NCI-H526 treated with DMSO at 0.1 percent for 48 hours (cell line): ENCODE measurements at places on chromosomes 16 and 17.

DNA sequence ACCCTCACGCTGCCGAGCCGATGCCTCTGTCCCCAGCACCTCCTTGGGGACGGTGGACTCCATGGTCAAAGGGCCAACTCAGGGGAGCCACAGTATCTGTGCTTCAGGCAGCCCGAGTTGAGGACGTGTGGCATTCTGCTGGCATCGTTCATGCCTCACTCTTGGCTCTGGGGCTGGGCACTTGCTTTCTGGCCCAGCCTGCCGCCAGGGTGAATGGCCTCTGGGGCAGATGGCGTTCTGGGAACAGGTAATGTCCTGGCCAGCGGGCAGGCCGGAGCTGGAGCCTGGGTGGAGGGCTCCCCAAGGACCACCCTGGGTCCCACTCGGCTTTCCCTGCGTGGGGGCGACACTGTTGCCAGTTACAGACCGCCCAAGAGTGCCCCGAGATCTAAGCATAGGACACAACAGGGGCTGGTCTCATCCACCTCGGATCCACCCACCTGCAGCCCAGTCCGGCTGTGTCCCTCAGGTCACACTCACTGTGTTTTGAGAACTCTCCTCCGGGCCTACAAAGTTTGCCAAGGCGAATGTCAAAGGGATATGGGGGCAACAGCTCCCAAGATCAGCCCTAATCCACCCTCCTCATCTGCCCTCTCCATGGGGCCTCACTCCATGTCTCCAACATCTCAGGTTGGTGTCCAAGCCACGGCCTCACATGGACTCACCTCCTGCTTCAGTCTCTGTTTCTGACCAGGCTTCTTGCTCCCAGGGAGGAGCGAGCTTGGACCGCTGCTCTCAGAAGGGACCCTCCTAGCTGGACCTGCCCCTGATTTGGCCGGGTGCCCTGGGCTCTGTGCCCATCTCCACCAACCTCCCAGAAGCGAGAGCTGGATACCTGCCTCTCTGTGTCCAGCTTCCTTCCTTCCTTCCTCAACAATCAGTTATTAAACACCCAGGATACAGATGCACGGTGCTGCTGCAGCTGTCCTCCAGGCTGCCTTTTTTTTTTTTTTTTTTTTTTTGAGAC is 60.8 kb downstream of the TMEM235 start:
- no peak for DNase-seq

GRCh38 chr16:81550432-81550808 is 105.8 kb downstream of the CMIP start:
- no peak for DNase-seq

DNA sequence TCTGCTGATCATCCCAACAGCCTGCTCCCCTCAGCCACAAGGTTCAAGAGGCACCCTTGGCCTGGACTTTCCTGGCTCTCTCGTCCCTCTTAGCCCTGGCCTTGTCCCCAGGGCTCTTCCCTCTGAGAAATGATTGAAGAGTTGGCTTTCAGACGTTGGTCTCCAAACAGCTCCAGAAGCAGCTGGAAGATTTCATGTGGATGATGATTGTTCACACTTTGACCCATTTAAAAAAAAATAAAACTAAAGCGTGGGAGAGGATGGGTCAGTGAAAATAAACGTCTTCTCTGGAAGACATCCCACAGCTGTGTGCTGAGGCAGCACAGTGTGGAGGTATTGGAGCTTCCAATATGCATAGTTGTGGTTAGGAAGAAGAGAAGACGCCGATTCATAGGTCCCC is 54.7 kb upstream of the CDH11 start:
- DNase-seq, result no peak

DNA sequence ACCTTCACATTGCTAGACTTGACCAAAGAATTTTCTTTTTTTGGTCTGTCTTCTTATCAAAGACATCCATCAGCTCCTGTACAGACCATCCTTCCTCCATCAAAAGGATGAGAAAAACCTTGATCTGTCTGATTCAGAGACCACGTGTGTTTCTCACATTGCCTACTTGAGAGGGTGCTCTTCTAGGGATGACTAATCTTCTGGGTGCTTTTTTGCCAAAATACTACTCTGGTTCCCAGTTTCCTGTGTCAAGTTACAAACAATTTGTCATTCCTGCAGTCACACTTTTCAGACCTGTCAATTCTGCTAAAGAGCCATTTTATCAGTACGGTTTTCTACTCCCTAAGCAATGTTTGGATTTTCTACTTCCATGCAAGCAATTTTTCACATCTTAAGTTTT is 492.2 kb downstream of the CDH11 start:
- DNase-seq, result no peak

- DNase-seq, result no peak
Observed at GRCh38 chr16:54696970-54697369, 233.7 kb upstream of the IRX5 start.

DNA sequence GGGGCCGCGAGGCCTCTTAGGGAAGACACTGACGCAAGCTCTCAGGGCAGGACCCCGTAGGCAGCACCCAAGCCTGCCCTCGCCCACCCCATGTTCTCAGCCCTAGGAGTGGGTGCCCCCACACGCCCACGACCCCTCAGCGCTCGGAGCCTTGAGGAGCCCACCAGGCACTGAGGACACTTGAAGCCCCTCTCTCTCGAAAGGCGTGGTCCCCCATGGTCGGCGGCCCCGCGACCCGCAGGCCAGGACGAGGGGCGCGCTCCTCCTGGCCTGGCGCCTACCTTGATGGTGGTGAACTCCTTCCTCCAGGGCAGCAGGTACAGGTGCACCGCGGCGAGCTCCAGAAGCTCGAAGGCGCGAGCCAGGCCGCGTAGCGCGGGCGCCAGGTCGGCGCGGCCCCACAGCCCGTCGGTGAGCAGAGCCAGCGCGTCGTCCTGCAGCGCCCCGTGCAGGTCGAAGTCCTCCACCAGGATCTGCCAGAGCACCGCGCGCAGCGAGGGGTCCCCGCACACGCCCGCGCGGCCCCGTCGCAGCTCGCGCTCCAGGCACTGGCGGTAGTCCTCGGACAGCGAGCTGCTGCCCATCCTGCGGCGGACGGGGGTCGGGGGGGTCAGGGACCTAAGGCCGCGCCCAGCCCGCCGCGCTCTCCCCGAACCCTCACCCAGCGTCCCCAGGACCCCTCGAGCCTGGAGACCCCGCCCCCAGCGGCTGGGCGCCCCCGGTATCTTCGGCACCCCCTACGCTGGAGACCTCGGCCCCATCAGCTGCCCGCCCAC is 668 bp downstream of the SPATA2L start:
- no peak for DNase-seq

DNA sequence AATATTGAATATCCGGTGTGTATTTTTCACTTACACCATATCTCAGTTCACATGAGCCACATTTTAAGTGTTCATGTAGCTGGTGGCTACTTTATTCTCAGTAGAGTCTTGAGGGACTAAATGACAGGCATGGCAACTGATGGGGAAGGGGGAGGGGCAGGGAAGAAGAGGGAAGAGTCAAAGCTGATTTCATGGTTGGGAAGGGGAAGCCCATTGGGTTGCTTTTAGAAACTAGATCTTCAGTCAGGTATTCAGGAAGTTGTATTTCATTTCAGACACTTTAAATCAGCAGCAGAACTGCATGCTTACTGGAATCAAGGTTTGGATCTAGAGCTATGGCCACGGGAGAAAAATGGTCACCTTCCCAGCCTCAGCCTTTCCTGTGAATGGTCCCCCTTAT is 2.9 kb upstream of the WIPI1 start:
- no peak for DNase-seq

GRCh38 chr16:73053364-73054124 is 5.6 kb upstream of the ZFHX3 start:
- no peak for DNase-seq

DNA sequence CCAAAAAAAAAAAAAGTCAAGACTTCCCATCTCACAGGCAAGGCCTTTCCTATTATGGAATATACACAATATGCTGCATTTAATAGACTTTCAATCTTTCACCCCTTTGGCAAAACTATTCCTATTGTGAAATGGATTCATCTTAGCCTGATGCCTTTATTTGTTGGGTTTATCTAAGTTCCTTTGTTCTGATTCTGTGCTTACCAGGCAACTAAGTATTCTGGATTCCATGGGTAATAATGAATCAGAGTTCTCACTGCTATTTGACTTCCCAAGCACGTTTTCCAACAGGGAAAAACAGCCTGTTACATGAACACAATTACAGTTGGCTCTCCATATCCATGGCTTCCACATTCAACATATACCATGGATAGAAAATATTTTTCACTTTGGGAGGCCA is 135.5 kb downstream of the MYO1D start:
- no peak for DNase-seq

DNA sequence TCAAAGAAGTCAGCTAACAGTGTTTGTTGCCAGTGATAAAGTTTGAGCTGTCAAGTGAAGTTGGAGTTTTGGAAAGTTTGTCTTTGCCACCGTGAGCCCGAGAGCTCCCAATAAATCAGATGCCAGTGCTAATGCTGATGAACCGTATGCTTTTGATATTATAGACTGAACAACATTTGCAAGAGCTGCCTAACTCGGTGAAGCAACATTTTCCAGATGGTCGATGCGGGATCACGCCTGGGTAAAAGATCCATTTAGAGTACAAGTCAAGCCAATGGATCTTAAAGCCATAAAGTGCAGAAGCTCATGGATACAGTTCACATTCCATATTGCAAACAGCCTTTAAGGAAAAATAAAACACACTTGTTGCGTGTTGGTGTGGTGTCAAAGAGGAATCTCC is 9.6 kb downstream of the BANP start:
- DNase-seq, result no peak

GRCh38 chr16:80710918-80711317 is 93.5 kb downstream of the CDYL2 start:
- DNase-seq, result no peak

- DNase-seq, result no peak
Observed at GRCh38 chr16:59878479-59878878, 1144.4 kb upstream of the GOT2 start.

- no peak for DNase-seq
Observed at GRCh38 chr17:32944248-32945020, 16.5 kb downstream of the TMEM98 start.

GRCh38 chr17:83192161-83192788 is 112.9 kb downstream of the METRNL start:
- DNase-seq, result no peak

DNA sequence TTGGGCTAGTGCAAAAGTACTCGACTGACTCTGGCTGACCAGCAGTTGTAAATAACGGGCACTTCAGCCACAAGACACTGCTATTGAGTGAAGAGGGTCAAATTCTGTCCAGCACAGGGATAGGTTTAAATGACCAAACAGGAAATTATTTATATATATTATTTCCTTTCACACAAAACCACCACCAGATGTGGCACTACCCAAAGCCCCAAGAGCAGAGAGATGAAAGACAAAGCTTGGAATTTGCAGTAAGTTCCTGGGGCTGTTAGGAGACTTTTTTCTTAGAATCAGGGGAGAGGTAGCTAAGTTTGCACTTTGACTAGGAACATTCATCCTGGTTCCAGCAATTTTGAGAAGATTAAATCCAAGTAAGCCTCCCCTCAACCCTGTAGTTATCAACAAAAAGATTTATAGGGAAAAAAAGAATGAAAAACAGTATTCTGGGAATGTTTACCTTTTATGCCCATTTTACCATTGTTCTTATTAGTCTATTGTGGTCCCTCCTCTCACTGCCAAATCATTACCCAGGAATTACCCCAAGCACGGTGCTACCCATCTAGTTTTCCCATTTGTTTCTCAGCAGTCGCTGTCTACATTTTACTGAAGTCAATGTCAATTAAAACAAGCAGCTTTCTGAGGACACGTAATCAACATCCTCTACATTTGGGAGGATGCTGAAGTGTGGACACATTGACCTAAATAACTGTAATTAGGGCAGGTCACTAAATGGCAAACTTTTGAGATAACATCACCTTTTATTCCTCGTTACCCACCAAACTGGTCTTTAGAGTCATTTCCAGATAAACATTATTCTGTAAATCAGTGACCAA is 43.5 kb downstream of the GRB7 start:
- no peak for DNase-seq

- DNase-seq, result no peak
Observed at GRCh38 chr17:30341703-30342249, 7.9 kb upstream of the TMIGD1 start.

DNA sequence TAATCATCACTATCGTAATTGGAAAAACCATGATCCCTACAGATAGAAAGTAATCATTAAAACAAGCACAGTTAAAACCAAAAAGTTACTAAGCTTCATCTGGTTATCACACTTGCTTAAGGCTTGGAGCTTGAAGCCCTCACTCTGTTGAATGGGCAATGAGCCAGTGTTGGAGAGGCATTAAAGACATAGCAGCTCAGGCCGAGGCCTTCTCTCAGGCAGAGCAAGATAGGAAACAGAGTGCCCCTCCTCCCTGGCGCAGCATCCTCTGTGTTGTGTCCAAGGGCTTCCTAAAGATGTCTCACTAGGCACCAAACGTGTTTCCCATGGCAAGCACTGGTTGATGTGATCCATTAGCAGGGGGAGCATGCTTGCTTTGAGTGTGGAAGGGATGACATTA is 34.9 kb upstream of the LGALS9 start:
- DNase-seq, result no peak

DNA sequence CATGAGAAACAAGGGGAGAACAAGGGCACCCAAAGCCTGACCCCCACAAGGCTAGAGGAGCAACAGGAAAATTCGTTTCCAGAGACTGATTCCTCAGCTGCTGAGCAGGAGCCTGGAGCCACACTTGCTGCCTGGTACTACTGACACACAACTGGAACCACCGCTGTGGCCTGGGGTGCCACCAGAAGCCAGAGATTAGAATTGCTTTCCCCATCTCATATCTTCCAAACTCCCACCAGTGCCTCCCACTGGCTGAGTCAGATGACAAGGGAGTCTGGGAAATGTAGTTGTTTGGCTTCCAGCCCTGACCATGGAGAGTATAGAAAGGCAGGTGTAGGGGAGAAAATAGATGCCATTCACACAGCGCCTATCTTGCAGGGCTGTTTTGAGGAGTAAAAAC is 4.1 kb upstream of the TMEM11 start:
- DNase-seq, result no peak

DNA sequence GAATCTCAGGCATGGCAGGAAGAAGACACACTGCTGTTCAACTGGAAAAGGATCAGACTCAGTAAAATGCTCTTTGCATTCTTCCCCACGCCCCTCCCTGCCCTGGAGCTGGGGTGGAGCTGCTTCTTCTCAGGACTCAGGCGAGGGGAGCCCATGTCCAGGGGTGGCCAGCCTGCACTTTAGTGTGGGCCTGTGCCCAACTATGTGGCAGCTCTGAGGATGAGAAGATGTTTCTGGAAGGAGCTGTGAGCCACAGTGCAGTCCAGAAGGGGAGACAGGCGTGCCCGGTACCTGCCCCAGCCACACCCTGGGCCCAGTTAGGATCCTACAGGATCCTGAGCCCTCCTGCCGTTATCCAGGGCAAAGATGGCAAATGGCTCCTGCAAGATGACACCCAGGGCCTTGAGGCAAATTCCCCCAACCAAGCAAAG is 120.3 kb downstream of the ANKRD11 start:
- no peak for DNase-seq

DNA sequence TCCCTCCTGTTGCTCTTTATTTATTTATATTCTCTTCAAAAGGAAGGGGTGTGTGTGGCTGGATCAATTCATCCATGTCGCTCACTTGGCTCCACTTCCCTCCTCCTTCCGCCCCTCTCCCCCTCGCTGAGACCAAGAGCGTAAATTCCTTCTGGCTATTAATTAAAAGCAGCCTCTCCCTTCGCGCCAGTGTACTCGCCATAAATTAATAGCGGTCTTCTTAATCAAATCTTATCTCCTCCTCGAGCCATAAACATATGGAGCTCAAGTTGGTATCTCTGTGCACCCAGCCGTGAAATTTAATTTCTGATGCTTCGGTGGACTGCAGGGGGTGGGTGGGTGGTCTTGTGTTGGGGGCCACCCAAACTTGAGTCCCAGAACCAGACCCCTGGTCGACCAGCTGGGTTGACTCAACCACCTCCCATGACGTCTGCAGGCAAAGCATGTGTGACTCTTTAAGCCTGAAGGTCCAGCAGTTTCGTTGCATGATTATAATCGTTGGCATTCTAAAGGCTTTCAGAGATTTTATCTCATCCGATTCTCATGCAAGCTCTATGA is 57.9 kb downstream of the SDK2 start:
- DNase-seq, result no peak
